H1 (cell line): ENCODE measurements at places on chromosomes 5 and 9. TPM values are rescaled to one million over a fixed set of nuclear protein-coding genes. Genes with fewer than 3 reads are reported as not detected.

Gene FST
- 16.6 and 16.8 TPM in 2 replicates for total RNA-seq

Gene SPINK6
- not detected in 2 replicates for total RNA-seq

Gene CSF2
- total RNA-seq = not detected in 2 replicates

Gene UNC13B
- 46.5 and 51.7 TPM in 2 replicates for total RNA-seq
